CD4-positive, alpha-beta T cell treated with Interleukin-1 beta for 1 hour (primary cell): ENCODE measurements at places on chromosomes 12 and 14.

- DNase-seq: no peak
Measured at GRCh38 chr12:132400011-132400641, 70.7 kb upstream of the GALNT9 start.

DNA sequence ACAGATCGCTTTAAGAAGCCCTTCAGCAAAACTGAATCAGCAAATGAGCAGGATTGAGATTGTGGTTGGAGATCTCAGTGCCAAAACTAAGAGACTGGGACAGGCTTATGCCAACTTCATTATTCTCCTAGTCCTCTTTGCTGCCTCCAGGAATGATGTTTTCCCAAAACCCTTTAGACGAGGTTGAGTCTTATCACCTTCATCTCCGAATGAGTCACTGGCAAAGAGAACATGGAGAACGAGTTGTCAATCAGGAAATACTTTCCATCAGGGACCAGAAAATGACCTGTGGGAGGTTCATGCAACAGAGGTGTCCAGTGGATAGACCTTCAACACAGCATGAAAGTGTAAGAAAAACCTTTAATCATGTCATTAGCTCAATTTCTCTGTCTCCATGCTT is 461.5 kb downstream of the RMST start:
- DNase-seq: no peak

DNA sequence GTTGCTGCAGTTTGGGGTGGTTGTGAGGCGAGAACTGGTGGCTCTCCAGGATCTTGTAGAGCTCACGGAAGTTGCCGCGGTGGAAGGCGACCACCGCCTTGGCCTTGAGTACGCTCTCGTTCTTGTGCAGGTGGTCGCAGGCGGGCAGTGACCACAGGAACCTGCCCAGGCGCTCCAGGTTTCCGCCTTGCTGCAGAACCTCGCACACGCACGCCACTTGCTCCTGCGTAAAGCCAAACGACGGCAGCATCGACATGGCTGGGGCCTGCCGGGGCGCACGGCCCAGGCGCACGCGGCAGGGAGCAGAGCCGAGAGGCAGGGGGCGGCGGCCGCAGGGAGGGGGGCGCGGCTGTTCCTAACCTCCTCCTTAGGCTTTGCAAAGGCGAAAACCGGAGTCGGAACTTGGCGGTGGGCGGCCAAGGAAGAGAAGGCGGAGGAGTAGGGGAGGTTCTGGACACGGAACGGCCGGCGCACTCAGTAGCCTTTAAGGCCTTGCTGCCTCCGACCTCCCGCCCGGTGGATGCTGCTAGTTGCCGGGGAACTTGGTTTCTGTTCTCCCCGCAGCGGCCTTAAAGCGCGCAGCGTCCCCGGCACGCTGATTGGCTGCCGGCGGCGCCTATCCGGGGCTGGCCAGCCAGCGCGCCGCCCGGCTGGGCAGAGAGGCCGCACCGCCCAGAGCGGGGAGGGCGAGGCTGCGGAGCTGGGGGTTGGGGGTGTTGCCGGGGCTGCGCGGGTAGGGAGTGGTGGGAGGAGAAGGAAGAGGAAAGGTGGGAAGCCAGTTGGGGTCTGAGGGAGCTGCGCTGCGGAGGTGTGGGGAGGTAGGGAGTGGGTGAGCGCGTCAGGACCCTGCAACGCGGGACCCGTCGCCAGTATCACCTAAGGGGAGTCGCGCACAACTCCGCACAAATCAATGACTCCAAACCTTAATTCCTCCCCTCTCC is at the start of gene SIX1:
Gene SIX1 (minus strand): TSS at position 544 of the 941 bp plus-strand sequence. CDS start 288 bp downstream, at position 256.
- peak; percentile 20 for DNase-seq

DNA sequence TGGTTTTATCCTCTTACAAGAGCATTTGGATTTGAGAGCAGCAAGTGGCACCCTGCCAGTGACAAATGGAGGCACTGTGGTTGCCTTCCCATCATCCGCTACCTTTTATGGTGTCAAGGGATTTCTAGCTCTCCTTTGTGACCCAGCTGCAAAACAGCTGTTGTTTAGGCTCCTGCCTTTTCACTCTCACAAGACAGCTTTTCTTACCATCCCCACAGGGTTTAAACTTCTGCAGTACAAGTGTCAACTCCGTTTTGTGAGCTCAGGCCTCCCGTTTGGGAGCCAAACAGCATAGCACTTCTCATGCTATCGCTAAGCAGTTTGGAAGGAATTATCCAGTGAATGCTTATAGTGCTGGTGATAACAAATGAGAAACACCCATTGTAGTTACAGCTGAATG is 331.4 kb downstream of the TMTC2 start:
- no peak for DNase-seq

DNA sequence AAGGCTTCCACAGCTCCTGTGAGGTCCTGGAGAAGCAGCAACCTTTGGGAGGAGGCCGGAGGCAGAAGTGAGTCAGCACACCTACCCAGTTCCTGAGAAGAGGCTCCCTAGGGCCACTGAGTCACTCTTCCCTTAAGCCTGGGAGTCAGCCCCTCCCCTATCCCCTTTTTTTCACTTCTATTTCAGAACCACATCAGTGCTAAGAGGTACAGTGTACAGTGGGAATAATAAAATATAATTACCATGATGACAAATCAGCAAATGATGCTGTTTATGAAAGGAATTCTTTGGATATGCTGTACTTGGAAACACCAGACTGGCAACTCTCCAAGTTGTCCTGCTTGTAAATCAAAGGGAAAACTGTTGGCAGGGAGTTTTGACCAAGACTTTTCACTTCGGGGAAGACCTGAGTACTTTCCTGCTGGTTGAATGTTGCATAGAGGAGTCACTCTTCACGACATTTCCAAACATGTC is 7.8 kb upstream of the TBPL2 start:
- DNase-seq: no peak

GRCh38 chr14:79103764-79104163 is 933.6 kb downstream of the NRXN3 start:
- DNase-seq: no peak

- DNase-seq: no peak
Measured at GRCh38 chr14:67232066-67232465, 9.2 kb upstream of the PALS1 start.

DNA sequence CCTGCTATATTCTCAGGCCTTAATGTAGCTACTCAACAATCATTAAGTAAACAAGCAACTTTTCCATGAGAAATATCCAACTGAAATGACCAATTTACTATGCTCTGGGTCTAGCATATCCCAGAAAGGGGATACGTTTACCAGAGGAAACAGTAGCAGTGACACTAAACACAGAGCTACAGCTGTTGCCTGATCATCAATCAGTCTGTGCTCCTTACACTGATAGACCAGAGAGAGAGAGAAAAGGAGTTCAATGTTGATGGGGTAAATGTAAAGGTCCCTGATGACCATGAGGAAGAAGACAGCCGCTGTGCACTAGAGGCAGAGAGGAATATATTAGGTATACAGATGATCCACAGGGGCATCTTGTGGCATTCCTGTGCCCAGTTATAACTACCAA is 397.2 kb upstream of the USP15 start:
- no peak for DNase-seq

DNA sequence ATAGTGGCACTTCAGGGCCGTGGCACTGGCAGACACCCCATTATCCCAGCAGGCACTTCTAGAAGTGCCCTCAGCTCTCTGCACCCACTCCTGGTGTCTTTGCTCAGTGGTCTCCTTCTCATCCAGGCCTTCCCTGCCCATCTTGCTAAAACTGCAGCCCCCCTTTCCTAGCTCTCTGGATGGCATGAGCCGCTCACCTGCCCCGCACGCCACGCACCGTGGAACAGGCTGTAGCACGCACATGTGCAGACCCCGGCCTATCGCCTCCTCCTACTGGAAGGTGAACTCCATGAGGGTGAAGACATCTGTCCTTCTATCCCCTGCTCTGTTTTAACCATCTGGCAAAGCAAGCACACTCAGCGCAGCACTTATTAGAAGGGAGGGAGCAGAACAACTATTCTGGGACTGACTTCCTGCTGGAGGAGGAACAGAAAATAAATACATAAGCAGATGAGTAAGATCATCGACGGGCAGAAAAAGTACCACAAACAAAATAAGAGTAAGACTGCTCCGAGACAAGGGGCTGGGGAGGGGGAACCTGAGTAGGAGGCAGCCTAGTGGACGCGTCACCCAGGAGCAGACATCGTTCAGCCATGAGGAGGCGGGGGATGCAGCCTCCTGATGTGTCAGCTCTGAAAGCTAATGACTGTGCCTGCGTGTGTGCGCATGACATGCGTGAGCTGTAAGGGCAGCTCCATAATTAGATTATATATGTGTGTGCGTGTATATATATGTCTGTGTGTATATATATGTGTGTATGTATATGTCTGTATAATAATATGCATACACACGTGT is 7.8 kb upstream of the FZD10 start:
- DNase-seq: no peak

DNA sequence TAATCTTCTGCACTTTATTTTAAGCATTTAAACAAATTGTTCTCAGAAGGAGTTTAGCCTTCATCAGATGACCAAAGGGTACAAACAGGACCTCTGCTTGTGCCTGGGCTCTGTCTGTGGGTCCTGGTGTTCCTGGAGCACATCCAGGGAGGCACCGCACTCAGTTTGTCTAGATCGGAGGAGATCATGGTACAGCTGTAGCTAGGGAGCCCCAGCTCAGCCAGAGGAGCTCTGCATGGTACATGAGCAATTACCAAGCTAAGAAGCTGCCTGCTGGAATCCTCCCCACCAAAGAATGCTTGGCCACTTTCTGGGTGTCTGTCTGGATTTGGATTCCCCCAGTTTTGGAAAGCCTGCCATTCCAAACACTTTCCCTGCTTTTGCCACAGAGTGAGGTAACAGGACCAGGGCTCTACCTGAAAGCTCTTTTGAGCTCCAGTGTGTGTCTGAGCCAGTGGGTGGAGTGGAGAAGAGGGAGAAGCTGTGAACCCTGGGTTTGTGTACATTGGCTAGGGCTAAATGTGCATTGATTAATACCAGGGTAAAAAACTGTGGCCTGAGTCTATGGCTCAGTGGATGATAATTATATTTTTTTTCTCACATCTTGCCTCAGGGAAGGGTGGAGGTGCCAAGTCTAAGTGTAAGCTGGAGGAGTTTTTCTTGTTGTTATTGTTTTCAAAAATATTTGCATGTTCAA is 163.7 kb upstream of the IGF1 start:
- DNase-seq: no peak

GRCh38 chr14:75981426-75982265 is at the start of gene TGFB3:
TGFB3 (minus strand) TSS chr14:75981995; CDS start chr14:75980893, 1,102 bp downstream.
- peak; percentile 72 for DNase-seq

- no peak for DNase-seq
Measured at GRCh38 chr14:84074626-84075025, 1455.3 kb upstream of the FLRT2 start.

- DNase-seq: no peak
Measured at GRCh38 chr14:58969951-58970751, 218.3 kb upstream of the DAAM1 start.

GRCh38 chr14:32513571-32514009 is 184.5 kb downstream of the AKAP6 start:
- DNase-seq: no peak

DNA sequence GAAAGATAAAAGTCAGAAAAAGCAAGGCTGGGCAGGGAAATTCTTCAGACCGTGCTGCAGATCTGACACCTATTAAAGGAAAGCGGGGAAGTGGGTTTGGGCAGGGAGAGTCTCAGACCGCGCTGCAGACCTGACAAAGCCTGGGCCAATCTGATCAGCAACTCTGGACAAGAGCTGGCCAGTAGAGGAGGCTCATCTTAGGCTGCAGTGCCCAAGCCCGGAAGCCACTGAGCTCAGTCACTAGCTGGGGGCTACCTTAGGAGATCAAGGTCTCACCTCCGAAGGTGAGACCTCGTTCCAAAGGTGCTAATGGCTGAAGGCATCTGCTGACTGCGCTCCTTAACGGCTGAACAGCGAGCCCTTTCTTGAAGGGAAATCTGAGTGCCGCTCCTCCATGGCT is 60.2 kb downstream of the SINHCAF start:
- DNase-seq: no peak

DNA sequence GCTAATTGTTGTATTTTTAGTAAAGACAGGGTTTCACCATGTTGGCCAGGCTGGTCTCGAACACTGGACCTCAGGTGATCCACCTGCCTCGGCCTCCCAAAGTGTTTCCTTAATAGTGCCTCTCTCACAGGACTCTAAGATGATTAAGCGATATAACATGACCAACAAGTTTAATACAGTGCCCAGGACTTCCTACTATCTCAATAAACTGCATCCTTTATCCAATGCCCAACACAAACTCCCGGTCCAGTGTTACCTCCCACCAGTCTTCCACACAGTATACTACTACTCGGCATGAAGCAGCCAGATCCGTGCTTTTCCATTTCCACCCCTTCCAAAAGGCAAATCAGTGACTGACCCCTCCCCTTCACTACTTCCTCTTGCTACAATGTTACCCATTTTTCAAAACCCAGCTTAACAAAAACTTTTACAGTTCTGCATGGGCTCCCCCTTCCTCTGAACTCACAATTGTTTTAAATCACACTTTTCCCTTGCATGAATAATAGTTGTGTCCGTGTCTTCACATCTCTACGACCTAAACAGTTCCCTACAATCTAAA is 900 bp downstream of the NOP2 start:
- DNase-seq: no peak

DNA sequence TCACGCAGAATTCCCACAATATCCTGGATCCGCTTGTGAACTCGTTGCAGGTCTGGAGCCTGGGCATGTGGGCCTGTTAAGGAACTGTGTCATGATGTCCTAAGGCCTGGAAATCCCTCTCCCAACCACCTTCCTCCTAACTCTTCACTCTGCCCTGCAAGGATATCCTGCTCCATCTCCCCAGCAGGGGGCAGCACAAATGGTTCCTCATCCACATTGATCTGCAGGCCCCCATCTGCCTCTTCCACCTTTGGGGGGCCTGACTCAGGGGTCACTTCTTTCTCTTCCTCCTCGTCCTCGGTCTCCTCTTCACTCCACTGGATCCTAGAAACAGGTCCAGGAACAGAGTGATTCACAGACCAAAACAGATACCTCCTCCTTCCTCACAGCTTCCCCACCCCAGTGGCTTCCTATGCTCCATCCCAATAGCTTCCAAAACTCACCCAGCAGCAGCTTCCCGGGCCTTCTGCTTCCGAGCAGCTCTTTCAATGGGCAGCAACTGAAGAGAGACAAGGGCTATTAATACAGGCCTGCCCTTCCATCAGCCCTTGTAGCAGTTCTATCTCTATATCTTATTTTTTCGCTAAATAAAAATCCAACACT is 4.5 kb downstream of the NOP2 start:
- DNase-seq: peak; percentile 66

DNA sequence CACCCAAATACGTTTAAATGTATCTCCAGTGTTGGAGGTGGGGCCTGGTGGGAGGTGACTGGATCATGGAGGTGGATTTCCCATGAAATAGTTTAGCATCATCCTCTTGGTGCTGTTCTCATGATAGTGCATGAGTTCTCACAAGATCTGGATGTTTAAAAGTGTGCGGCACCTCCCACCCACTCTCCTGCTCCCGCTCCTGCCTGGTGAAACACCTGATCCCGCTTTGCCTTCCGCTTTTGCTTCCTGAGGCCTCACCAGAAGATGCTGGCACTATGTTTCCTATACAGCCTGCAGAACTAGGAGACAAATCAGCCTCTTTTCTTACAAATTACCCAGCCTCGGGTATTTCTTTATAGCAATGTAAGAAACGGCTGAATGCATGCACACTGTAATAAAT is 20.1 kb downstream of the EIF5 start:
- no peak for DNase-seq

GRCh38 chr12:103905730-103906349 is 24.4 kb upstream of the HSP90B1 start:
- no peak for DNase-seq

- DNase-seq: no peak
Measured at GRCh38 chr12:17866802-17867201, 223.2 kb downstream of the RERGL start.
